CD4-positive, alpha-beta T cell treated with Interleukin-6 at 100 ng/mL for 8 hours (primary cell): ENCODE measurements at places on chromosomes 13 and 19.

- DNase-seq: no peak
Measured at GRCh38 chr19:19647037-19647835, 3.8 kb upstream of the GMIP start.

DNA sequence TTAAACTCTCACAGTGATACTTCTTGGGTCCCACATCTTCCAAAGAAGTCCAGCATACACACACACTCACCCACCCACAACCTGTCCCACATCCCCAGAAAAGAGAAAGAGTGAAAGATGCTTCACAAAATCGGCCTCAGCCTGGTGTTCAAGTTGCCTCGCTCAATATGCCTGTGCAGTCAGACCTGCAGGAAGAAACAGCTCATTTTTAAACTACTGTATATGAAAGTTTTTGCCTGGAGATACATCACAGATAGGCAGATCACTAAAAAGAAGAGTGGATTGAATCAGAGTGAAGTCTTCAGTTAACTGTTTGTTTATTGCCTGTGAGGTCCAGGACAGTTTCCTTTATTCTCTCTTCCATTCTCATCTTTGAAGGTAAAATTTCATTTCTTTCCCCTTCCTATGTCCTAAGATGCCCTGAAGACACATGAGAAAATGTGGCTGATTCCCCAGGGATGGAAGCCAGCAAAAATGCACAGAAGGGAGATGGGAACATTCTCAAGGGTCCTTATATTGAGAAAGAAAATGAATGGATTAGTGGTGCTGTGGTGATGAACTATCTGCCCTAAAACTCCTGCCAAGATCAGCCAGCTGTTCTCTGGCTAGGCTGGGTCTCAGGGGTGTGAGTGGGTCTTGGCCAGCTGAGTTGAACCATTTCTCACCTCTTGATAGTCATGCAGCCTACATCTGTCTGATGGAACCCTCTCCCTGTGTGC is 259.0 kb downstream of the ITGBL1 start:
- DNase-seq: no peak

GRCh38 chr13:98582947-98583346 is 6.0 kb upstream of the STK24 start:
- DNase-seq: no peak

GRCh38 chr13:33910255-33910654 is 92.3 kb downstream of the RFC3 start:
- no peak for DNase-seq

DNA sequence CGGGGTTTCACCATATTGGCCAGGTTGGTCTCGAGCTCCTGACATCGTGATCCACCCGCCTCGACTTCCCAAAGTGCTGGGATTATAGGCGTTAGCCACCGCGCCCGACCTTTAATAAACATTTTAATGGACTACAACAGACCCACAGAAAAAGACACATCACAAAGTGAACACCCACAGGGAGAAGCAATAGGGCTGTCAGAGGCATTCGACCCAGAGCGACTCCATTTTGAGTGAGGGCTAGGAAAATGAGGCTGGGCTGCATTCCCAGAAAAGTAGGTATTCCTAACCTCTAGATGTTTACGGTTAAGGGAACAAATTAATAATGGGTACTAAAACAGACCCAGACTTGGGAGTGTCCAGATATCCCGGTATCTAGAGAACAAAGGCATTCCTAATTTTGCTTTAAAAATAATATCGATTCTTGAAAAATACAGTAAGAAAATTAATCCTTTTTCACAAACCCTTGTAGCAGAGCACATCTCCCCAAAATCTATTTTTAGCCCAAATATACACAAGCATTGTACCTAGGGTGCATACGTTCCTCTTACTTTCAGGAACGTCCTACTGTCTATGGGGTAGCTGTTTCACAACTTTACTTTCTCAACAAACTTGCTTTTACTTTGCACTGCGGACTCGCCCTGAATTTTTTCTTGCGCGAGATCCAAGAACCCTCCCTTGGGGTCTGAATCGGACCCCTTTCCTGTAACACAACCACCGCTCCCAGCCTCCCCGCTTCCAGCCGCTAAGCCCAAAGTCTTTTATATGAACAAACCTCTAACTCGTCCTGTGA is 811 bp upstream of the ZNF8 start:
- no peak for DNase-seq
